ENCODE measurements at places on chromosomes 16 and 17. TPM values are rescaled to one million over a fixed set of nuclear protein-coding genes. Genes with fewer than 3 reads are reported as not detected.

DNA sequence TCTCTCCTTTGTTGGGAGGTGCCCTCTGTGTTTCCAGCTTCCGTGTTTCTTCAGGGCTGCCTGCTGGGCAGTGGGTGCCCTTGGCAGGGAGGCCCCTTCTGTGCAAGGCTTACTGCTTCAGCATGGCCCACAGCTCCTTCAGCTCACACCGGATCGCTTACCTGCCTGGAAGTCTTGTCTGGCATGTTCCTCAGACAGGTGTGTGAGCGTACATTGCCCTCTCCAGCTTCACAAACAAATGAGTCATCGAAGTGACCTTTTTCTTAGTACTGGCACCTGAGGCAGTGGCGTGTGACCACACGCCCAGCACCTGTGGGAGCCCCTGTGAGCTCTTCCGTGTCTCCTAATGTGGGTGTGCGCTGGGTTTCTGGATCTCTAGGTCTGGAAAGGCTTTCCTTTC lies 3.5 kb downstream of the RAB40C start:
- H3K27ac ChIP-seq = peak overlapping the region; percentile 96
- no peaks in the 10 kb centered on the region for H3K27me3 ChIP-seq
- H3K36me3 ChIP-seq = no peaks in the 10 kb centered on the region
- H3K4me3 ChIP-seq = no peak overlapping the region

DNA sequence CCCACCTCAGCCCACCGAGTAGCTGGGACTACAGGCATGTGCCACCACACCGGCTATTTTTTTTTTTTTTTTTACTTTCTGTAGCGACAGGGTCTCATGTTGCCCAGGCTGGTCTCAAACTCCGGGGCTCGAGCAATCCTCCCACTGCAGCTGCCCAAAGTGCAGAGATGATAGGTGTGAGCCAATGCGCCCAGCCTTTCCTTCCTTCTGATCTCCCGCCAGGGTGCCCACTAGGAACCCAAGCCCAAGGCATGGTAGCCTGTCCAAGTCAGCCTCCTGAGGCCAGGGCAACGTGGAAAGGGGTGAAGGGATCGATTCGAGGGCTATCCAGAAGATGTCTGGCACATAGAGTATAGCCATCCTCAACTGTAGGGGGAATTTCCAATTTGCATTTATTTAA lies 9.6 kb upstream of the CREBBP start:
- H3K27me3 ChIP-seq = no peaks in the 10 kb centered on the region
- H3K4me3 ChIP-seq = no peak overlapping the region
- H3K36me3 ChIP-seq = no peaks in the 10 kb centered on the region
- DNase-seq = no peak
- H3K27ac ChIP-seq = no peak overlapping the region

- no peaks in the 10 kb centered on the region for H3K27me3 ChIP-seq
- H3K4me1 ChIP-seq = no peaks in the 10 kb centered on the region
- DNase-seq = no peak
- peak overlapping the region; percentile 50 for H3K27ac ChIP-seq
- no peaks in the 10 kb centered on the region for H3K36me3 ChIP-seq
- H3K4me3 ChIP-seq = no peak overlapping the region
Measured at GRCh38 chr17:76687298-76688164, 23.2 kb downstream of the MXRA7 start.

DNA sequence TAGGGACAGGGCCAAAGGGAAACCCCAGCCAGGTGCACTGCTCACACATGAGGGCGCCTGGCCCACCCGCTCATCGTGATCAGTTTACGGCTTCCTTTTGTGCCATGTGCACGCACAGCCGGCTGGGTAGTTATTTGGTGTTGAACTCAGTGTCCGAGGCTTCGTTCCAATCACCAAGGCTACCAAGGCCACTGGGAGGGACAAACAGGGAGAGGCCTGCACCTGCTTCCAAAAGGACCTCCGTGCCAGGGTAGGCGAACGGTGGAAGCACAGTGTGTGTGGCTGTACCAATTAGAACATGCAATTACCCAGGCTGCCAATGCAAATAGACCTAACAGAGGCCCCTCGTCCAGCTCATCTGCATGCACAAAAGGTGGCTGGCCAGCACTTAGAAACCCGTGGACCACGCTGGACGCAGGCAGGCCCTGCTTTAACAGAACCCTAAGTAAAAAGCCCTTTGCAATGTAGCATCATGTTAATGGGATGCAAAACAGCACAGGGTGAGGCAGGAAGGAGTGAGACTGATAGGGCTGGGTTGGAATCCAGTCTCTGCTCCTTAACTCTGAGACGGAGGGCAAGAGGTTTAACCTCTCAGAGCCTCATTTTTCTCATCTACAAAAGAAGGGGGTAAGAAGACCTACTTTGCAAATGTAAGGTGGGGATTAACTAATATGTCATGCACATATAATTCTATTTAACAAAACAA lies 204.0 kb downstream of the XYLT1 start:
- DNase-seq = peak; percentile 90
- no peaks in the 10 kb centered on the region for H3K4me1 ChIP-seq
- H3K27me3 ChIP-seq = no peaks in the 10 kb centered on the region
- no peak overlapping the region for H3K4me3 ChIP-seq
- peak overlapping the region; percentile 48 for H3K27ac ChIP-seq
- H3K36me3 ChIP-seq = no peaks in the 10 kb centered on the region

GRCh38 chr17:31857920-31858641 lies 963 bp downstream of the COPRS start:
- H3K36me3 ChIP-seq = no peaks in the 10 kb centered on the region
- no peaks in the 10 kb centered on the region for H3K27me3 ChIP-seq
- H3K4me3 ChIP-seq = peak overlapping the region; percentile 76
- DNase-seq = no peak
- H3K27ac ChIP-seq = peak overlapping the region; percentile 41
- H3K4me1 ChIP-seq = peaks cover 4% of the 10 kb centered on the region

DNA sequence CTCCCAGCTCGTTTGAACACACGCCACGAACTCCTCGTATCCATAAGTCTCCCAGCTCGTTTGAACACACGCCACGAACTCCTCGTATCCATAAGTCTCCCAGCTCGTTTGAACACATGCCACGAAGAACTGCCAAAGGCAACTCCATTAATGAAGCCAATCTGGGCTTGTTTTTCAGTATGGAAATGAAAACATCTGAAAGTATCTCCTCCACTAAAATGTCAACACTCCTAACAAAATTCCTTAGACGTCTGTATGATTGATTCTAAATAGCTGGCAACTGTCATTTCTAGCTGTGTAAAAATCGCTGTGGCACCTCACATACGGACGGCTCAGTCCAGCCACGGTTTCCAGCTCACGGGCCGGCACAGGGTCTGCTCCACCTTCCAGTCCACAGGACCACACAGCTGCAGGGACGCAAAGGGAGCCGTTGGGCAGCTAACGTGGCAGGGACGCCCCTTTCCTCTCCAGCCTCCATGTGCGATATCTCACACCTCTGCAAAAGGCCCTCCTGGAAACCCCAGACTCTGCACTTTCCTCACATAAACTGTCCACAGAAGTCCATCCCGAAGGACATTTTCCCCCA lies 67.1 kb upstream of the METRNL start:
- H3K27me3 ChIP-seq = no peaks in the 10 kb centered on the region
- DNase-seq = no peak
- H3K4me3 ChIP-seq = no peak overlapping the region
- no peaks in the 10 kb centered on the region for H3K4me1 ChIP-seq

DNA sequence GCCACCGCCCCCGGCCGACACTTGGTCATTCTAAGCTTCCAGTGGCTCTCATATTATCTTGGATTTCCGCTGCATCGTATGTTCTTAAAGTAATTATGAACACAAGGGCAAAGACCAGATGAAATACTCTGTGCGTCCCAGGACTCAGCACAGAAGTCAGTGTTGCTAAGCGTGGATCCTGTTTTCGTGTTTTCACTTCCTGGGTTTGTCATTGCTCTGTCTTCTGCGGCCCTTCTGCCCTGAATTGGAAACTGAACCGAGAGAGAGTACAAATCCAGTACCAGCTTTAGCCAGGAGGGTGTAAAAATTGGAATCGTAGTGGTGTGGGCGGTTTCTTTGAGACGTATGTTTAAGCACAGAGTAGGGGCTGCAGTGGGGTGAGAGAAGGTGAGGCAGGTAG lies 32.7 kb downstream of the DBNDD1 start:
- no peak overlapping the region for H3K27ac ChIP-seq
- no peaks in the 10 kb centered on the region for H3K27me3 ChIP-seq
- H3K4me3 ChIP-seq = no peak overlapping the region
- no peaks in the 10 kb centered on the region for H3K4me1 ChIP-seq

GRCh38 chr16:46789499-46790414 lies 41.2 kb downstream of the C16orf87 start:
- H3K4me1 ChIP-seq = no peaks in the 10 kb centered on the region
- H3K4me3 ChIP-seq = peak overlapping the region; percentile 55
- no peak overlapping the region for H3K27ac ChIP-seq
- no peaks in the 10 kb centered on the region for H3K36me3 ChIP-seq
- H3K27me3 ChIP-seq = no peaks in the 10 kb centered on the region

DNA sequence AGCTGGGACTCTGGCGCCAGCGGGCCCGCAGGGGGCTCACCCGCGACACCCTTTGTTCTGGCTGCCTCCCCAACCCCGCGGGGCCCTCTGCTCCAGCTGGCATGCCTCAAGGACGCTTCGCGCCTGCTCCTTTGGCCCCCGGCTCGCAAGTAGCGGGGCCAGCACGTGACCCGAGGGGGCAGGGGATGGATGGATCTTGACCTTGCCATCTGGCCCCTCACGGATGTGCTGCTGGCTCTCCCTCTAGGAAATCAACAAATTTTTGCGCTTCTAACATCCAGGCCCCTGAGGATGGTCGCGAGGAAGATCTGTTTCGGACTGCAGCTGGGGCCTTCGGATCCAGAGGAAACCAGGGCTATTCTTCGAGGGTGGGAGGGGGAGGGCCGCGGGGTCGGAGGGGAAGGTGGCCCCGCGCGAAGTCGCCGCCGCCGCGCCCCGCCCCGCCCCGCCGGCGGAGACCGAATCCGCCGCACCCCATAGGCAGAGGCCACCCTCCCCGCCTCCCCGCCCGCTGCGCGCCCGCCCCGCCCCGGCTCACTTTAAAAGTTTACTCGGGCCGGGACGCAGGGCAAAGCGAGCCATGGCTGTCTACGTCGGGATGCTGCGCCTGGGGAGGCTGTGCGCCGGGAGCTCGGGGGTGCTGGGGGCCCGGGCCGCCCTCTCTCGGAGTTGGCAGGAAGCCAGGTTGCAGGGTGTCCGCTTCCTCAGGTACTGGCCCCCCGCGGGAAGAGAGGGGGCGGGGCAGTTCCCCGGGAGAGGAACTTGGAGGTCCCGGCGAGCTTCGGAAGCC lies at the start of gene ACSF2:
Gene ACSF2 (plus strand): TSS at position 537 of the 790 bp plus-strand sequence. CDS start 44 bp downstream, at position 581.
- H3K4me1 ChIP-seq = peaks cover 22% of the 10 kb centered on the region
- DNase-seq = peak; percentile 92
- H3K27ac ChIP-seq = peak within 1 kb of the TSS; percentile 79
- peaks cover under 1% of the 10 kb centered on the region for H3K36me3 ChIP-seq
- H3K27me3 ChIP-seq = no peaks in the 10 kb centered on the region

DNA sequence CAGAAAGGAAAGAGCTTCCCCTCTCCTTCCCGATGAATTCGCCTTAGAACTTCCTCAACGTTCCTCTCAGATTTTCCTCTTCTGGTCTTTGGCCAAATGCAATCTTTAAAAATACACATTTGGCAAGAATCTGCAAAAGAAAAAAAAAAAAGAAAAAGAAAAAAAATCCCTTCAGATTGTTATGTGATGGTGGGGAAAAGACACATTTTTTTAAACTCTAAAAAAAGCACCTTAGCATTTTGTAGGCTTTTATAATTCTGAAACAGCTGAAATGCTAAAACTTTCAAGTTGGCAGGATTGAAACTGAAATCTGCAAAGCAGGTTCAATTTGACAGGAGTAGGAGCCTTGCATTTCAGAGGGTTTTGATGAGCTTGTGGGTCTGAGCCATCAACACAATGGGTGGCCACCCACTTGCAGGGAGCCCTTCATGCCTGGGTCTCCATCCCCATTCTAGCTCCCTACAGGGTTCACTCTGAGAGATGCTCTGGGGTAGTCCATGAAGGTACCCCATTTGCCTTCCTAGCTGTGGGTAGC lies 33.1 kb downstream of the CACNG3 start:
- H3K4me1 ChIP-seq = no peaks in the 10 kb centered on the region
- no peak overlapping the region for H3K27ac ChIP-seq
- H3K27me3 ChIP-seq = no peaks in the 10 kb centered on the region
- DNase-seq = no peak
- no peaks in the 10 kb centered on the region for H3K36me3 ChIP-seq

DNA sequence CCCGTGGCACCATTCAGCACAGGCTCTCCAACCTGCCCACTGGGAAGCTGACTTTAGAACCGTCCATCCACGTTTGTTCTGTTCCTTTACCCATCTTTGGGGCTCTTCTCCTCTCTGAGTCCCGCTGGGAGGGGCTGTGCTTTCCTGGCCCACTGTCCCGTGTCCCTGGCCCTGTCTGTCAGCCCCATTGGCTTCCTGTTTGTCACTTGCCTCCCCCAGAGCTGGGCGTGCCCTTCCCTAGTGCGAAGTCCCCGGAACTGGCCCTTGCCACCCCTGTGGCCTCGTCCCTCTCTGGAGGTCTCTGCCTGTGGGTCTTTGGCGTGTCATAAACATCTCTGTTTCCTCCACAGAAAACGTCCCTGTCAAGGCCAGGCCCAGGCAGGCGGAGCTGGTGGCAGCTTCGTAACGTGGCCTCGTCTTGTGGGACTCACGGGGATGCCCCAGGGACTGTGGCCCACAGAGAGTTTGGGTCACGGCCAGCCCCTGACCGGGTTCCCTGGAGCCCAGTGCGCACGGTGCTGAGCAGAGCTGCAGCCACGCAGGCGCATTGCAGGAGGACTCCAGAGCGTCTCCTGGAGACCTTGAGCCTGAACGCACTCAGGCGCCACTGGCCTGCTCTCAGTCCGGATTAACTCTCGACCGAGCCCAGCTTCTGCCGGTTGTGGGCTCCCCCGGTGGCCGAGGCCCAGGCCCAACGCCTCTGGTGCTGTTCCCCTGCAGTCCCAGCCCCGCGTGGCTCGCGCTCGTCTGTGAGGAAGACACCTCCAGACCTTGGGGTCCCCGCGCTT lies 7.3 kb downstream of the CHMP6 start:
- H3K4me1 ChIP-seq = peaks cover 38% of the 10 kb centered on the region
- peaks cover 28% of the 10 kb centered on the region for H3K36me3 ChIP-seq
- no peak overlapping the region for H3K27ac ChIP-seq
- H3K27me3 ChIP-seq = peaks cover 3% of the 10 kb centered on the region

DNA sequence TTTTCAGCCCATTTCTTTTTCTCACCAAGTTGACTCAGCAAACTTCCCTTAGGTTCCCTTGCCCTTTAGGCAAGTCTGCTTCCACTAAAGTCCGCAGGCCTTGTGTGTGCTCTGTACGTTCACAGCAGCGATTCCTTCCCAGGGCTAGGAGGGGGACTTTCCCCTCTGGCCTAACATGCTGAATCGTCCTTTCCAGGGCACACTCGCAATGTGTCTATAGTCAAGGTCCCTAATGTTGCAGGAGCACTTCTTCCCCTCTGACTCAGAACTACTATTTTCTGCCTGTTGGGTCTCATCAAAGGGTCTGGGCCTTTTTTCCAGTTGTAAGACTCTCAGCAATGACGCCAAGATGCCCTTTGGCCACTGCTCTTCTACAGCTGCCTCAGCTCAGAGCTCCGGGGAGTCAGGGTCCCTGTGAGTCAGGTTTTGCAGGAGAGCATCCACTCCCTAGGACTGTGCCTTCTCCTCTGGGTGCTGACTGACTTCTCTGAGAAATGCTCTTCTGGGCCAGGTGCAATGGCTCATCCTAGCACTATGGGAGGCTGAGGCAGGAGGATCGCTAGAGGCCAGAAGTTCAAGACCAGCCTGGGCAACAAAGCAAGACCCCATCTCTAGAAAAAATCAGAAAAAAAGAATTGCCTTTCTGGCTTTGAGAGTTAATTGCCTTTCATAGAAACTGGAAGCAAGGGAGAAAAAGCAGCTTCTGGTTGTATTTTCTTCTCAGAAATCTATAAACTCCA lies 64.4 kb upstream of the TBX2 start:
- no peak for DNase-seq
- H3K4me3 ChIP-seq = no peak overlapping the region
- peaks cover 21% of the 10 kb centered on the region for H3K27me3 ChIP-seq

C17orf50 gene
- total RNA-seq = not detected

CMTM4 gene
- 212 TPM for total RNA-seq

FBXO47 gene
- total RNA-seq = not detected

NPIPB6 gene
- total RNA-seq = 1.2 TPM

CCDC78 gene
- total RNA-seq = 0.37 TPM

CEP20 gene
- 31.0 TPM for total RNA-seq

APOH gene
- 5.1 TPM for total RNA-seq

Measured in colonic mucosa (tissue), 4 donors.